ENCODE measurements at places on chromosomes 5 and 9.

DNA sequence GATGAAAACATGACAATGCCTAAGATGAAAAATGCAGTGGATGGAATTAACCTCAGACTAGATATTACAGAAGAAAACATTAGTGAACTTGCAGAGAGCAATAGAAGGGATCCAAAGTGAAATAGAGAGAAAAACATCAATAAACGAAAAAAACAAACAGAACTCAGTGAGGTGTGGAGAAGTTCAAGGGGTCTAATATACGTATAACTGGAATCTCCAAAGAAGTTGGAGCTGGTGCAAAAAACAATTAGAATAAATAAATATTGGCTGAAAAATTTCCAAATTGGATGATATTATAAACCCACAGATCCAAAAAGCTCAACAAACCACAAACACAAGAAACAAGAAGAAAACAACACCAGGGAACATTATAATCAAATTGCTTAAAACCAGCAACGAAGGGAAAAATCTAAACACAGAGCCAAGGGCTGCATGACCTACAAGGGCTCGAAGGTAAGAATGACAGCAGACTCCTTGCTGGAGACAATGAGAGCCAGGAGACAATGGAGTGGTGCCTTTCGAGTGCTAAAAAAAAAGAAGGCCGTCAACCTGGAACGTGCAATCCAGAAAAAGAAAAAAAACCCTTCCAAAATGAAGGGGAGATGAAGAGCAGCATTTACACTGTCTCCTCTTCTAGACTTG lies 11.8 kb downstream of the FAM163B start:
- no peak for DNase-seq

DNA sequence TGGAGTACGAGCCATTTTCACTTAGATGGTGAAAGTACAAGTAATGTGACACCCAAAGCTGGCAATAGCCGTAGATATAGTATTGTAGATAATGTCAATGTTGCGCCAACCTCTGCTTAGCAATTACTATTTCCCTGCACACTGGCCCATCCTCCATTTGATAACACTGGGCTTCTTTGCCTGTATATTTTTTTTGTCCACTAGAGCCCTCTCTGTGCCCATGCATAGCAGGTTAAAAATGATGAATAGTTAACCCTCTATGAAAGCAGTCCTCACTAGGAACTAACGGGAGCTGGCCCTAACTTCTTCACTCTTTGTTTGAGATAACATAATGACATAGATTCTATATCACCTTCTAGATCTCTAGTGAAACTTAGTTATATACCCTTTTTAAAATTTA lies 416.8 kb downstream of the TUSC1 start:
- no peak for DNase-seq

GRCh38 chr5:138468966-138469539 lies 3.8 kb downstream of the EGR1 start:
- no peak for DNase-seq

DNA sequence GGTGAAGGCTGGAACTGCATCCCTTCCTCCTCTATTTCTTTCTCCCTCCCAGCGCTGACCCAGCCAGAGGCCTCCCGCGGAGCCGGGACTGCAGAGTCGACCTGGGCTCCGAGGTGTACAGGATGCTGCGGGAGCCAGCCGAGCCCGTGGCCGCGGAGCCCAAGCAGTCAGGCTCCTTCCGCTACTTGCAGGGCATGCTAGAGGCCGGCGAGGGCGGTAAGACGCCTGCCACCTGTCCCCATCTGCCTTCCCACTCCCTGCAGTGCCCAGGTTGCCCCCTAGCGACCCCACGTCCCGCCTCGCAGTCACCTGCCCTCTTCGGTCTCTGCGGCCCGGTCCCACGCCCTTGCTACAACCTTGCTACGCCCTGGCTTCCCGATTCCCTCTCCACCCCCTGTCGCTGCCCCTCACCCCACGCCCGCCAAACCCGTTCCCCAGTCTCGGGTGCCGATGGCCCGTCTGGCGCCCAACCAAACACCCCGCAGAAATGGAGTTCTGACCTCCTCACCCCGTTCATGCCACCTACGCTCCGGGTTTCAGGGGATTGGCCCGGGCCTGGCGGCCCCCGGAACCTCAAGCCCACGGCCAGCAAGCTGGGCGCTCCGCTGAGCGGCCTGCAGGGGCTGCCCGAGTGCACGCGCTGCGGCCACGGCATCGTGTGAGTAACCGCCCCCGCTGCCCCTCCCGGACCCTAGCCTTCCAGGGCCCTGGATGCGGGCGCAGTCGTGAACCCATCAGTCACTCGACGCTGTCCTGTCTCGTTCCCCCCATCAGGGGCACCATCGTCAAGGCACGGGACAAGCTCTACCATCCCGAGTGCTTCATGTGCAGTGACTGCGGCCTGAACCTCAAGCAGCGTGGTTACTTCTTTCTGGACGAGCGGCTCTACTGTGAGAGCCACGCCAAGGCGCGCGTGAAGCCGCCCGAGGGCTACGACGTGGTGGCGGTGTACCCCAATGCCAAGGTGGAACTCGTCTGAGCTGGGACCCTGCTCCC lies 14.1 kb downstream of the PDLIM4 start:
- DNase-seq = no peak

DNA sequence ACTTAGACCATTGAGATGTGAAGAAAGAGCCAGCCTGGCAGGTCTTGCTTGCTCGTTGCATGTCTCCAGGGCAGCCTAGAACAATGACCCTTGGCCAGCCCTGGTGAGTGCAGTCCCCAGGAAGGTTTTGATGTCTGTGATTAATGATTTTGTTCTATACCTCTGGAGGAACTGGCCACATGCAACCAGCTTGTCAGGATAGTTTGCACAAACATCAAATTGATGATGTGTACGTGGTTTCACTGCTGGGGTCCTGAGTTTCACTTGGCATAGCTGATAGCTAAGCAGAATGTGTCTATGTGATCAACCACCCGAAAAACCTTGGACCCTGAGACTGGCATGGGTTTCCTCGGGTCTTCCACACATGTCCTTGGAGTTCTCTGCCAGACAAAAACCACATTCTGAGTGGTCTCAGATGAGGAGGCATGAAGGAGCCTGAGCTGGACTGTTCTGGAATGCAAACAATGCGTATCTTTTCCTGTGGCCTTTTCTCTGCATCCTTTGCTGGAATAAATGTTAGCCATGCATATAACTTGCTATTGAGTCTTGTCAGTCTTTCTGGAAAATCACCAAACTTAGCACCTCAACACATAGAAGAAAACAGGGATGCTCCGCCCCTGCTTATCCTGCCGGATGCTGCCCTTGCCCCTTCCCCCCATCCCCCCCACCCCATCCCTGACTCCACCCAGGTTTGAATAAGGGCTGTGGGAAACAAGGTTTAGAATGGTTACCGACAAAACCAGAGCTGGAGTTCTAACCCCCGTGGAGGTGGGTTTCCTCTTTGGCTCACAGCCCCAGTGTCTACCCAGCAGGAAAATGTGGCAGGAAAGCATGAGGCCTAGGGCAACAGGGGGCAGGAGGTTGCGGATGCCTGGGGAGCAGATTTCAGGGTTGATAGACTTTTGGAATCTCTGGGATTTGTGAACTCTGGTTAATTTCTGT lies 50.1 kb upstream of the ANKRD33B start:
- DNase-seq = no peak

DNA sequence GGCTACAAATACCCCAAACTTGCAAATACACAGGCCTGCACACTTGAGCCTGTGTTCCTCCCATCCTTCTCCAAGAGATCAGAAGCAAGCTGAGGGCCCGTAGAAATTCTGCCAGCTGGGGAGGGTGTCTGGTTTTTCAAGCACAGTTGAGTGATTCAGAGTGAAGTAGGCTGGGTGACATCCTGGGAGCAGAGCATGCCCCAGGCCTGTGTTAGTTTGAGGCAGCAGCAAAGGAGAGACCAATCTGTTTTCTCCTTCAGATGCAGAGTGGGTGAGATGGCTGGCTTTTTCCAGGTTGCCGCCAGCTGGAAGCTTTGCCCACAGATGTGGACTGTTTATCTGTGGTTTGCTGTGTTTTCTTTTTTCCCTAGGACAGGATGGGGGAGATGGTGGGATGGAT lies 63.1 kb downstream of the RCL1 start:
- DNase-seq = no peak

DNA sequence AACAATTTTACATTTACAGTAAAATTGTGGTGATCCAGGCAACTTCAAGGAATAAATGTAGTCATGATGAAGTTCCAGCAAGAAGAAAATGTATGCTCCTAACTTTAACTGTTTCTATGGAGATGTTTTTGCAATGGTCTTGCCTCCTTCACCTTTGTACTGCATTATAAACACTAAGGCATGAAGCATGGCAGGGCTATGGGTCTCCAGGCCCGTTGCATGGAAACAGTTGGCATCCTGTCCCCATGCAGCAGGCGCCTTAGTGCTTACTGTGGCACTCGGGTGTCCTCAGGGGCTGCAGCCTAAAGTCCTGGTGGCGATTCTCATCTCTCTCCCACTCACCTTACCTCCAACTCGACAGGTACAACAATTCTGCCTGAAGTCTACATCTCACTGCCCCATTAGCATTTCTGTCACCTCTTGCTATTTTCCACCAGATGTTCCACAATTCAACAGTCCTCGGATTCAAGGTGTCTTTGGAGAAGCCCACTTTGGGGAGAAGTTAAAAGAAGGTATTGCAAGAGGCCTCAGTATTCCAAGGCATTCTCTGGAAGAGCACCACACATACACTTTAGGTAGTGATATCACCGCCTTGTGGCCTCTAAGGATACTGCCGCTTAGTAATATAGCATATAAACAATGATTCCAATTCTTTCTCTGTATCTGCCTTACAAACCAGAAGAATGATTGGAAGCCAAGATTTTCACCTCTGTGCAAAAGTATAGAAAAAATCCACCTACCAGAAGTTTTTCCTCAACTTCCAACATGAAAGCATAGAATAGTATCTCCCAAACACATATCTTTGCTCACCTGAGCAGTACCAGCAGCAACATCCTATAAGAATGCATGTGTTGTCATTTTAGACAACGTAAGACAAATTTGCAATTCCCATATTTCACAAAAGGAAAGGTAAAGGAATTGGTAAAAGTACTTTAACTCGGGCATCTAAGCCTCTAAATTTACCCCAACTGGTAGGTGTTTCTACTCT lies 5.1 kb downstream of the LIFR start:
- DNase-seq = no peak

- no peak for DNase-seq
These were observed 15.6 kb upstream of the IL12B start for GRCh38 chr5:159345861-159346260.

DNA sequence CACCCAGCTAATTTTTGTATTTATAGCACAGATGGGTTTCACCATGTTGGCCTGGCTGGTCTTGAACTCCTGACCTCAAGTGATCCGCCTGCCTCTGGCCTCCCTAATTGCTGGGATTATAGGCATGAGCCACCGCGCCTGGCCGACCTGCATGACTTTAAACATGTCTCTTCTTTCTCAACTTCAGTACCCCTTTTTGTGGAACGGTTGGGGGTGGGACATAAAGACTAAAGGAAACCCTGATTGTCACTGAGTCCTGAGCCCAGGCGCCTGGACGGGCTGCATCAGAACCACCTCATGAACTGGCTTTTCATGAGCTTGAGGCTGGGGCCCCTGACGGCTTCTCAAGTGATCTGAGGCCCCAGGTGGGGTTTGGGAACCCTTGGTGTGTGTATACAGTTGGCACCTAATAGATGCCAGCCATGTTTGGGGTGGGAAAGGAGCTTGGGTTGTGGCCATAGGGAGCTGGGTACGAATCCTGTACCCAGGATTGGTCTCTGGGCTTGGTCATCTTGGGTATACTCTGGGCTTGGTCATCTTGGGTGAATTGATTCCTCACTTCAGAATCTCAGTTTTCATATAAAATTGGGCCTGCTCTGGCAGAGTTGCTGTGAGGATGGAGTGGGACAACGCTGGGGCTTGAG lies 2.2 kb downstream of the GRK6 start:
- DNase-seq = no peak

DNA sequence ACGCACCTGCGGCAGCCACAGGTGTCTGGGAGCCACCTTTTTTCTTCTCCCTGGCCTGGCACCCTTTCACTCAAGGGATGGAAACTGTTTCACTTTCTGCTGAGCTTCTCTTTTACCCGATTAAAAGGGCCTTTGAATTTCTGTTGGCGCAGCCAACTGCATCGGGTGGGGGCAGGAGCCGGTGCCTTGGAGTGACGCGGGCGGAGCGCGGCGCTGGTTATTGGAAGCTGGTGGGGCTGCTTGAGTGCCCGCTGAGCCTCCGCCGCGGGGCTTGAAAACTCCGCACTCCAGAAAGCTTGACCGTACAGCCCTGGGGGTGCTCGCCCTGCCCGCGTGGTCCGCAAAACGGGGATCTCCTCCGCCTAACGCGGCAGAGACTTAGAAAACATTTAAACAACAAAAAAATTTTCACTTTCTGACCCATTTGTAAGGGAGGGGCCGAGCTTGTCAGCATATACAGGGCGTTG lies 52.0 kb upstream of the TJP2 start:
- DNase-seq = peak; percentile 51

DNA sequence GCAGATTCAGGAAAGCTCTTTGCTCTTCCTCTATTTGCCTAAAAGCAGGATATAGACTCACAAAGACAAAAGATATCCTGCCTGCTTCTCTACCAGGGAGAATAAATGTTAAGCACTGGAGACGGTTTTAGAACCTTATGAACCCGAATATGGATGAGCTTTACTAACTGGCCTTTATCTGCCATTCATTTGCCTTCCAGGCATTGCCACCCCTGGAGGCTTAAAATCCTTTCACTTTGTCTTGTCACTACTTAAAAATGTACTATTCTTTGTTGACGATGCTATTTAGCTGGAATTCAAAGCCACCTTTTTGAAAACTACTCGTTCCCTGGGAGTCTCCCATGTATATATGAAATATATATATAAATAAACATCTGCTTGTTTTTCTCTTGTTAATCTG lies 23.2 kb upstream of the LVRN start:
- DNase-seq = no peak

DNA sequence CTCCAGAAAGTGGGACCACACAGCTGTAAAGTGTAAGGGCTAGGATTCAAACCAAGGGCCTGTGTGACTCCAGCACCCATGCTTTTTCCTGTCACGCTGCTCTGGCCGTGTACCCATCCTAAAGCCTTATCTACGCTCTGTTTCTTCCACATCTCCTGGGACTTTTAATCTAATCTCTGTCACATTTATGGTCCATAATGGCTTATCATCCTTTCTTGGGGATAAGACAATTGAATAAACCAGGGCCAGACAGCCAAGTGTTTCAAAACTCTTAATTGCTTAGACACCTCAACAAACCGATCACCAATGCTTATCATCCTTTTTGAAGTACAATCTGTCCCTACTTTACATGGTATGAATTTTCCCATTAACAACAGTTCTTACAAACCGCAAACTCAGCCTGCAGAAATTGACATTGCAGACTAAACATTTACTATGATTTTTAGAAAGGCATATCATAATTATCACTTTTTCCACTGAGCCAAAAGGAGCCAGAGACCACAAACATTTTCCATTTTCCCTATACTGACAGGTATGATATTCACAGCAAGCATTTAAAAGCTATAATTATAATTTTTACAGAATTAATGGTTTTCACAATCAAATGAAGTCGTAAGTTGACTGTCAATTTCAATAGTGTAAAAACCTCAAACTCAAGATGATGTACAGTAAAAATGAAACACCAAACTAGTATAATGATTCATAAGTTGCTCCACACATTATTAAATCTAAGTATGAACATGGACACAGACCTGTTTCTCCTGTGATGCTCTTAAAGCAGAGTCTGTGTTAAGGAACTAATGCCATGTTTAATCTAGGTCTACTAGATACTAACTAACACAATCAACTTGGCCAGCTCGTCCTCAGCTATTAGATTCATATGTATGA lies 99.5 kb downstream of the FBXW11 start:
- peak; percentile 25 for DNase-seq
